ENCODE measurements at places on chromosomes 2 and 18.

DNA sequence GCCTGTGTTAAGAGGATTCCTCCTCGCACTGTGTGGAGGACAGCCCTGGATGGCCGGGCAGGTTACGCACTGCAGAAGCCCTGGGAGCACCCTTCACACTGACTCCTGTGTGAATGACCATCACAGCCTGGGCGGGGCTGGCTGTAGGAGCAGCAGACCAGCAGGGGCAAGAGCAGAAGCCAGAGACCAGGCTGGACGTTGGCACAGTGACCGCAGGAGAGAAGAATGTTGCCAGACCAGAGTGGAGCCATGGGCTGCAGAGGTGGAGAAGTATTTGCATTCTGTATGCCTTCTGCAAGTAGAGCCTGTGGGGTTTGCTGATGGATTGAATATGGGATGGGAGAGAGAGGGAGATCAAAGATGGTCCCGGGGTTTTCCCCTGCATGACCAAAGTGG, 23.1 kb downstream of the LRRFIP1 start:
- DNase-seq: no peak

DNA sequence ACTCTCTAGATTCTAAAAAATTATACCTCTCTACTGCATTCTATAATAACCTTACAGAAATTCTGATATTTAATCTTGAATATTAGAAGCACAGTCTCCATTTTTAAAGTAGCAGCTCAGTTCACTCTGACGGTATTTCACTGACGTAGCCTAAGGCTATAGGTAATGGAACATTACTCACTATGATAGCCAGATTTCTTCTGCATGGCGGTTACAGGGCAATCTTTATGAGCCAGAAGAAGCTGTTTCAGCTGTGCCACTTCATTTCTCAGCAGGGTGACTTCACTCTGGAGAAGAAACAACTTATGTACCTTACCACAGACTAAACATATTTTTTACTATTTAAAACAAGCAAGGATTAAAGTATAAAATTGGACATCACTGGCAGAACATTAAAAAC, 75.3 kb upstream of the CHN1 start:
- no peak for DNase-seq

- no peak for DNase-seq
Observed at GRCh38 chr2:202038471-202039277, 5.0 kb downstream of the FZD7 start.

GRCh38 chr2:423479-423878, 135.6 kb upstream of the ALKAL2 start:
- no peak for DNase-seq

- no peak for DNase-seq
Observed at GRCh38 chr2:28488083-28488830, 7.6 kb upstream of the PLB1 start.

GRCh38 chr2:68721482-68722101, 13.0 kb upstream of the ARHGAP25 start:
- DNase-seq: peak; percentile 34

- DNase-seq: peak; percentile 6
Observed at GRCh38 chr2:112004253-112004645, 50.8 kb upstream of the TMEM87B start.

DNA sequence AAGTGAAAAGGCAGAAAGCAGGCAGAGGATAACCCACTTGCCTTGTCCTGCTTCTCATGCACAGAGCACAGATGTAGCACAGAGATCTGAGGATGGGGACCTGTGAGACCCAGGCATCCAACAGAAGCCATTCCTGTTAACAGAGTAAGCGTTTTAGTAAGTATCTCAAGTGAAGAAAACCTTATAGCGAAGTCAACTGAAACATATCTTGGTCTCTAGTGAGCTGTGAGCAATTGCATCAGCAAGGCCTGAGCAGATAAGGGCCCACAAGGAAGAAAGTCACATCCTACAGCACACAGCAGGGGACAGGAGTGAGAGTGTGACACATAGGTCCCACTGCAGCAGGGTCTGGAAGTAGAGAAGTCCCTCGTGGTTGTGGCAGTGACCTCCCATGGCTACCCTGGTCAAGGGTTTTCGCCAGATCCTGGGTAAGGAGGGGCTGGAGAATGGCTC, 248.7 kb upstream of the TNP1 start:
- DNase-seq: no peak

DNA sequence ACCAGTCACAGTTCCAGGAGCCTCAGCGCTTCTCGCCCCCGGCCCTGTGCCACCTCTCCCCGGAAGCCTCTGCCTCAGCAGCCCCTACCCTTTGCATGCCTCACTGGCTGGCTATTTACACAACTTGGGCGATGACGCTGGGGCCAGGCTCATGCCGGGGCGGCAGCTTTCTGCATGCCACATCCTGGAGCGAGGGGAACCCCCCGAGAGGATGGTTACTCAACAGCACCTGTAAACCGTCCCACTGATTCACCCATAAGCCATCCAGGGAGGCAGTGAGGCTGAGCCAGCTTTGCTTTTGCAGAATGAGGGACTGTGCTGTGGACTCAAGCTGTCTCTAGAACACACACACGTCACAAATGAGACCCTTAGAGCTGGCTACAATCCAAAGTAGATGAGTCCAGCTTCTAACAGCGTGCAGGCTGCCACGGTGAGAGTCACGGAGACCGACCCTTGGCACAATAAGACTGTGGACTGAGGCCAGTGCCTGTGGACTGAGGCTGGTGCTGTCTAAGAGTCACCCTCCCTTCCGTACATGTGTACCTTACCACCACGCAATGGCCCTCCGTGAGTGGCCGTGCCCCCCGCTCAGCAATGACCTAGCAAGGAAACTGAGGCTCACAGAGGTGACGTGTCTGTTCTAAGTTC, 45.6 kb upstream of the ODC1 start:
- peak; percentile 79 for DNase-seq

- no peak for DNase-seq
Observed at GRCh38 chr18:48452861-48453323, 43.7 kb upstream of the ZBTB7C start.

GRCh38 chr18:40088130-40088529, 1866.9 kb upstream of the PIK3C3 start:
- no peak for DNase-seq

Measured in activated naive CD8-positive, alpha-beta T cell treated with anti-CD3 and anti-CD28 coated beads, Interleukin-2, amount 50 U/mL, for 24 hours (primary cell).